Endodermal cell (in vitro differentiated cells): ENCODE measurements at places on chromosomes 7 and 10.

DNA sequence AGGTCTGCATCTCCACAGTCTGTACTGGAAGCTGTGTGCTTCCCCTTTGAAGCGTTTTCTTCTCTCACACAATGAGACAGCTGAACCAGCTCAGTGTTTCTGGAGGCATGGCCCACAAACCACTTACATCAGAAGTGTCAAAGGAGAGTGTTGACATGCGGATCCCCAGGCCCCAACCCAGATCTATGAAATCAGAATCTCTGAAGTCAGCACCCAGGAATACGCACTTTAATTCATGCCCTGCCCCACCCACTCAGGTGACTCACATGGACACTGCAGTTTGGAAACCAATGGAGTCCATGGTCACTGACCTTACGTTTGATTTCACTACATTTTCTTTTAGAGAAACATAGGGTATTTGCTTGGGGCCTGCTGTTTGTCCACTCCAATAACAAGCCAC is 19.0 kb downstream of the TLL2 start:
- no peaks in the 10 kb centered on the region for H3K4me1 ChIP-seq
- peak; percentile 17 for DNase-seq
- H3K27me3 ChIP-seq, result no peaks in the 10 kb centered on the region
- no peak overlapping the region for H3K27ac ChIP-seq
- no peaks in the 10 kb centered on the region for H3K36me3 ChIP-seq

DNA sequence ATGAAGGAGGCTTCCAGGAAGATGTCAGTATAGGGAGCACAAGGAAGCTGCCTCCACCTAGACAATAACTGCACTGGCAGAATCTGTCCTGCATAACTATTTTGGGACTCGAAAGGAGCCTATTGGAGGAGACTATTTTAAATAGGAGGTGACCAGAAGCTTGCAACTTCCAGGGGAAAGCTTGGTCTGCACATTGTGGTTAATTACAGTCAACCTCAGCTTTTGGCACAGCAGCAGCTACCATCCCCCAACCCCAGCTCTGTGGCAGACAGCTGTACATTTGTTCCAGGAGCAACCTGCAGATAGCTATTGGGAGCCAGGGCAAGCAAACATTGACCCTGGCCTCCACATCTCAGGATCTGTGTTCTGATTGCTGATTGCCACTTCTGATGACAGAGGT is 46.3 kb upstream of the NANOS1 start:
- peak; percentile 26 for DNase-seq
- no peaks in the 10 kb centered on the region for H3K36me3 ChIP-seq
- no peaks in the 10 kb centered on the region for H3K27me3 ChIP-seq
- H3K27ac ChIP-seq, result no peak overlapping the region
- H3K4me1 ChIP-seq, result no peaks in the 10 kb centered on the region

GRCh38 chr10:98346847-98347246 is 68.1 kb downstream of the PYROXD2 start:
- no peak overlapping the region for H3K4me3 ChIP-seq
- no peak for DNase-seq
- H3K4me1 ChIP-seq, result no peaks in the 10 kb centered on the region
- no peaks in the 10 kb centered on the region for H3K27me3 ChIP-seq
- no peaks in the 10 kb centered on the region for H3K36me3 ChIP-seq

DNA sequence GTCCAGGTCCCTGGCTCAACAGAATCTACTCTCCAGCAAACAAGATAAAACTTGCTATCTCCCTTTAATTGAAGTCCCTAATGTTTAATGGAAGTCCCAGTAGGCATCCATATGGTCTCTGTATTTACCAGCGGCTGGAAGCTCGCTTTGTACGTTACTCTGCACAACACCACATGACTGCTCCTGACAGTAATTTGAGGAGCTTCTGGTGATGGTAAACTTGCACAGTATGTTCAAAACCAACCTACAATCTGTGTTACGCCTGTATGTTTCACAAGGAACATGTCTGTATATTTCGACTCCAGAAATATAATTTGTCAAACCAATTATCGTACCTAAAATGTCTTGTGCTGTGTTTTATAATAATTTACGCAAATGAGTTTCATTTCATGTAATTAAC is 4.4 kb upstream of the TECPR1 start:
- DNase-seq, result no peak
- no peak overlapping the region for H3K4me3 ChIP-seq
- H3K36me3 ChIP-seq, result peaks cover 5% of the 10 kb centered on the region
- no peak overlapping the region for H3K27ac ChIP-seq
- no peaks in the 10 kb centered on the region for H3K27me3 ChIP-seq

DNA sequence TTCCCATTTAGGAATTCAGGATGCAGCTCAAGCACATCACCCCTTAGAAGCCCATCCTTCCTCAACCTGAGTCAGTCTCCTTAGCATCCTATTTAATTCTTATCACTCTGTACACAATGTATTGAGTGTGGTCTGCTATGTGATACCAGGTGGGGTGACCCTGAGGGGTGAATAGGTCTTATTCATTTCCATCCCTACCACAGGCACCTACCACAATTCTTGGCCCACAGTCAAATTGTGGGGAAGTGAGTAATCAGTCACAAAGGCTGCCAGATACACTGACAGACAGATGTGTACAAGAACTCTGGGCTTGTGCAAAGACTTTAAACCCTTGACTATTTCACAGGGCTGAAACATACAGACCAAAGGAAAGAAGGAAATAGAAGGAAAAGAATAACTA is 560.5 kb downstream of the PARD3 start:
- peaks cover 6% of the 10 kb centered on the region for H3K4me1 ChIP-seq
- no peak overlapping the region for H3K27ac ChIP-seq
- no peaks in the 10 kb centered on the region for H3K27me3 ChIP-seq

- no peak overlapping the region for H3K4me3 ChIP-seq
- H3K27me3 ChIP-seq, result no peaks in the 10 kb centered on the region
- no peaks in the 10 kb centered on the region for H3K4me1 ChIP-seq
- no peaks in the 10 kb centered on the region for H3K36me3 ChIP-seq
- no peak overlapping the region for H3K27ac ChIP-seq
- DNase-seq, result peak; percentile 87
Measured at GRCh38 chr10:132904181-132904813, 38.1 kb downstream of the CFAP46 start.

- H3K27ac ChIP-seq, result no peak overlapping the region
- DNase-seq, result no peak
- no peaks in the 10 kb centered on the region for H3K4me1 ChIP-seq
- no peak overlapping the region for H3K4me3 ChIP-seq
- H3K27me3 ChIP-seq, result no peaks in the 10 kb centered on the region
Measured at GRCh38 chr10:72601144-72601543, 24.7 kb downstream of the MICU1 start.

DNA sequence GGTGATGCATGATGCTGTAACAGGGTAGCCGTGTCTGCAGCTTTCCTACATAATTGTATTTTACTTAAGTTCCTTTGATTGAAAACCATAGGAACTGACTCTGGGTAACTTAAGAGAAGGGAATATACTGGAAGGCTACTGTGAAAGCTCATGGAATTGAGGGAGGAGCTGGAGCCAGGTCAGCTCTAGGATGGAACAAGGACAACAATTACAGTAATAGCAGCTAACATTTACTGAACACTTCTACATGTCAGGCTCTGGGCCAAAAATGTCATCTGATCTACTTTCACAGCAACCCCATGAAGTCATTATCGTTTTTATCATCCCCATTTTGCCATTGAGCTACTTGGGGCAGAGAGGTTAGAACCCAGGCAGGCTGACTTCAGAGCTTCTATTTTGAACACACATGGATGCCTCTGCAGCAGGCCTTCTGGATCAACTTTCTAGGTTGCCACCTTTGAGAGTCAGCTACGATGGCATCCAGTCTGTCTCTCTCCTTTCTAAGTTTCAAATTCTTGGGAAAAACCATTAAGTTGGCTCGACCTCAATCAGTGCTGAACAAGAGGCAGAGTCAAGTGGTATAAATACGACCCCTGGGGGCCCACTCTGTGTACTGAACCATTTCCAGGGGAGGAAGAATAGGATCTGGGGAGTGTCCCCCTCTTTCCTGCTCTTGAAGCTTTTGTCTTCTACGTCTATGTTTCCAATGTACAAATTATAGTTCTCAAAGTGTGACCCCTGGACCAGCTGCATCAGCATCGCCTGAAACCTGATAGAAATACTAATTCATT is 272.3 kb upstream of the PLPP4 start:
- H3K36me3 ChIP-seq, result no peaks in the 10 kb centered on the region
- DNase-seq, result peak; percentile 59
- no peaks in the 10 kb centered on the region for H3K27me3 ChIP-seq
- no peak overlapping the region for H3K4me3 ChIP-seq
- no peaks in the 10 kb centered on the region for H3K4me1 ChIP-seq
- no peak overlapping the region for H3K27ac ChIP-seq

DNA sequence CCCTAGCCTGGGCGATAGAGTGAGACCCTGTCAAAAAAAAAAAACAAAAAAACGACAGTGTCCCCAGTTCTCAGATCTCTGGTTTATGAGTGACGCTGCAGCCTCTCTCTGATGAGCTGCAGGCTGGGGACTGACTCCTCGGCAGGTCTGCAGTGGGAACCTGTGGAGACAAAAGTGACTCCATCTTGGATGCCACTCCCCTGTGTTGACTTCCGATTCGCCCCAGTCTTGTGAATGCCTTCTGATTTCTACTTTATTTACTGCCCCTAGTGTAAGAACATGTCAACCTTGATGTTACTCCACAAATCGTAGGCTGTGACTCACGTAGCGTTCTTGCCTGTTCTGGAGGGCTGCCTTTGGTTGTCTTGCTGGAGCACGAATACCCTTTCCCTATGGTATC is 6.2 kb downstream of the TACR2 start:
- no peak overlapping the region for H3K27ac ChIP-seq
- no peaks in the 10 kb centered on the region for H3K27me3 ChIP-seq
- DNase-seq, result no peak
- H3K36me3 ChIP-seq, result no peaks in the 10 kb centered on the region
- no peaks in the 10 kb centered on the region for H3K4me1 ChIP-seq

DNA sequence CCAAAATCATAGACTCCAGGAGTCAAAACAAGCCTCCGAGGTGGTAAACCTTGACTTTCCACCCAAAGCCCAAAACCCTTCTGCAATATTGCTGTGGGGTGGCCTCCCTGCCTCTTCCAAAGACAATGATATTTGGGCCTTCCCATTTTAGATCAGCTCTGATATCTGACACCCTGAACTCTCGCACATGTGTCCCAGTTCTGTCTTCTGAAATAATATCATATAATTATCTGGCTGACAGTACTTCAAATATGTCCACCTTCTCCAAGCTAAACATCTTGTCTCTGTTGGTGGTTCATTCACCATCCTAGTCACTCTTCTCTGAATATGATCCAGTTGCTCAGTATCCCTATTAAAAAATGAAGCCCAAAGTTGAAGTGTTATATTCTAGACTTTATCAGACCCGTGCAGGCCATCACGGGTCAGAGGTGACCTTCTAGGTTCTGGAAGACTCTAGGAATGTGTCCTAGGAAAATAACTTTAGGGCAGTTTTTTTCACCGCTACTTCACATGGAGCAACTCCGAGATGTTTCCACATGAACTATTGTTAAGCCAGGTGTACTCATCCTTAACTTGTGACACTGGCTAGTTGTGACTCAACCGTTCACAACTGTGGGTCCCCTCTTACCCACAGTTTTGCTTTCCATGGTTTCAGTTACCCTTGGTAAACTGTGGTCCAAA is 6.3 kb downstream of the TECTB start:
- no peaks in the 10 kb centered on the region for H3K4me1 ChIP-seq
- H3K36me3 ChIP-seq, result no peaks in the 10 kb centered on the region
- peaks cover 13% of the 10 kb centered on the region for H3K27me3 ChIP-seq
- DNase-seq, result no peak
- H3K4me3 ChIP-seq, result no peak overlapping the region

GRCh38 chr10:103895411-103896186 is 22.4 kb downstream of the STN1 start:
- H3K27ac ChIP-seq, result no peak overlapping the region
- no peaks in the 10 kb centered on the region for H3K27me3 ChIP-seq
- peaks cover 4% of the 10 kb centered on the region for H3K36me3 ChIP-seq
- DNase-seq, result no peak
- H3K4me3 ChIP-seq, result no peak overlapping the region

DNA sequence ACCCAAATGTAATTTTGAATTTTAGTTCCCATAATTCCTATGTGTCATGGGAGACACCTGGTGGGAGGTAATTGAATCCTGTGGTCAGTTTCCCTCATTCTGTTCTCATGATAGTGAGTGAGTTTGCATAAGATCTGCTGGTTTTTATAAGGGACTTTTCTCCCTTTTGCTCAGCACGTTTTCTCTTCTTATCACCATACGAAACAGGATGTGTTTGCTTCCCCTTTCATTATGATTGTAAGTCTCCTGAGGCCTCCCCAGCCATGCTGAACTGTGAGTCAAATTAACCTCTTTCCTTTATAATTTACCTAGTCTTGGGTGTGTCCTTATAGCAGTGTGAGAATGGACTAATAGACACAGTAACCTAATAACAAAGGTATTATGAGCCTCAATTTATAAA is 36.1 kb upstream of the ZNF736 start:
- no peaks in the 10 kb centered on the region for H3K27me3 ChIP-seq
- H3K4me1 ChIP-seq, result no peaks in the 10 kb centered on the region
- no peak for DNase-seq
- H3K36me3 ChIP-seq, result no peaks in the 10 kb centered on the region

DNA sequence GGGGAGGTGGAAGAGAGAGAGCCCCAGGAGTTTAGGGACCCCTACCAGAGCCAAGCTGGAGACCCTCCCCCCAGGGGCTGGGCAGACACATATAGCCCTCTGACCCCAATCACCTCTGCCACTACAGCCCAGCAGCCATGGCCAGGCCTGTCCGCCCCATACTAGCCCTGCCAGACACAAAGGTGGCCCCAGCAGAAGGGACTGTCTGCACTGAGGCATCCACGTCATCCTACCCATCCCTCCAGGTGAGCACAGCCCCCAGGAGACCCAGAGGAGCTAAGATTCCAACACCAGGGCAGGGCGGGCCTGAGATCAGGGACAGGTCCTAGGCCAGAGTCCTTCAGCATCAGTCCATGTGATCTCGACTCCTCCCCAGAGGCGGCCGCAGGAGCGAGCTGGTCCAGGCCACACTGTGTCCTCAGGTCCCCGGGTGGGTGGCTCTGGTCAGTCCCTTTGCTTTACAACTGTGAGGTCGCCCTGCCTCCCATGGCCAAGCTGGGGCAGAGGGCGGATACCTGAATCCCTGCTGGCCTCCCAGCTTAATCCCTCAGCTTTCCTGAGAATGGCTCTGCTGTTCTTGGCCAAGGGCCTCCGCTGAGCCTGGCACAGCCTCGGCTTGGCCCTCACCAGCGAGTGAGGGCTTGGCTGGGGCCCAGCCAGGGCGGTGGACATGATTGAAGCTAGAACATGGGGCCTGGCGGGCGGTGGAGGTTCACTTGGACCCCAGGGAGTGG is 14.3 kb upstream of the ELN start:
- no peaks in the 10 kb centered on the region for H3K36me3 ChIP-seq
- no peak overlapping the region for H3K4me3 ChIP-seq

GRCh38 chr7:71497256-71497946 is 365.5 kb downstream of the GALNT17 start:
- peaks cover 58% of the 10 kb centered on the region for H3K36me3 ChIP-seq
- DNase-seq, result no peak
- H3K4me1 ChIP-seq, result no peaks in the 10 kb centered on the region
- no peak overlapping the region for H3K27ac ChIP-seq

GRCh38 chr7:116593359-116594075 is 68.7 kb downstream of the CAV1 start:
- DNase-seq, result no peak
- no peaks in the 10 kb centered on the region for H3K36me3 ChIP-seq
- no peaks in the 10 kb centered on the region for H3K27me3 ChIP-seq
- H3K4me3 ChIP-seq, result no peak overlapping the region
